Fibroblast of skin of right quadriceps (primary cell): ENCODE measurements at places on chromosomes 5 and 9.
A peak's percentile ranks its signal among the peaks of the same experiment; 100 is the strongest.

DNA sequence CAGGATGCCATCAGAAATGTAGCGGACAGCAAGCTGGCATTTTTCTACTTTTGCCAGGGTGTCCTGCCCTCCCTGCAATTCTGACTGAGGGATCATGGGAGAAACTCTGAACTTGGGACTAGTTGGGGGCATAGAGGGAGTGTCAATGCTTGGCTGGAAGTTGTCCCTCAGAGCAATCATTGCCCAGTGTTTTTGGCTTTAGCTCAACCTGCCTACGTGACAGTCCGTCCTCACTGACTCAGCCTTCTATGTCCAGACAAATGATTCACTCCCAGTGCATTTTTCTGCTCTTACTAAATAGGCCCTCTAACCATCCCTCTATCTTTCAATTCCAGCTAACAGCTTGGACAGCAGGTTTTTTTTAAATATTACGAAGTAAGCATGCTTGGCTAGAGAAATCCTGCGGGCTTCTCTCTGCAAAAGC is 627.4 kb downstream of the TLR4 start:
- peak; percentile 39 for DNase-seq

GRCh38 chr5:81830596-81830995 is 79.7 kb upstream of the SSBP2 start:
- DNase-seq, result no peak

DNA sequence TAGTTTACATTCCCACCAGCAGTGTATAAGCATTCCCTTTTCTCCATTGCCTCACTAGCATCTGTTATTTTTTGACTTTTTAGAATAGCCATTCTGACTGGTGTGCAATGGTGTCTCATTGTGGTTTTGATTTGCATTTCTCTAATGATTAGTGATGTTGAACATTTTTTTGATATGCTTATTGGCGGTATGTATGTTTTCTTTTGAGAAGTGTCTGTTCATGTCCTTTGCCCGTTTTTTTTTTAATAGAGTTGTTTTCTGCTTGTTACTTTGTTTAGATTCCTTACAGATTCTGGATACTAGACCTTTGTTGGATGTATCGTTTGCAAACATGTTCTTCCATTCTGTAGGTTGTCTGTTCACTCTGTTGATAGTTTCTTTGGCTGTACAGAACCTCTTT is 25.3 kb downstream of the NIPBL start:
- no peak for DNase-seq

GRCh38 chr5:154850255-154851062 is at the start of gene FAXDC2:
Gene FAXDC2 (minus strand): TSS chr5:154850603. CDS start chr5:154838178, 12,425 bp downstream.
- DNase-seq, result peak; percentile 76

GRCh38 chr9:18928711-18929110 is 104.3 kb downstream of the SAXO1 start:
- DNase-seq, result peak; percentile 38

DNA sequence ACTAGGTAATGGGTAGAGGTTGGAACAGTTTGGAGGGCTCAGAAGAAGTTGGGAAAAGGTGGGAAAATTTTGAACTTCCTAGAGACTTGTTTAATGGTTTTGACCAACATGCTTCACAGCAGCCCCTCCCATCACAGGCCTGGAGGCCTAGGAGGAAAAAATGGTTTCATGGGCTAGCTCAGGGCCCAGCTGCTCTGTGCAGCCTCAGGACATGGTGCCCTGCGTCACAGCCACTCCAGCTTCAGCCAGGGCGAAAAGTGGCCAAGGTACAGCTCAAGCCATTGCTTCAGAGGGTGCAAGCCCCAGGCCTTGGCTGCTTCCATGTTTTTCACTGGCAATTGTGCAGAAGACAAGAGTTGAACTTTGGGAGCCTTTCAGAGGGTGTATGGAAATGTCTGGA is 453.7 kb downstream of the LRRC70 start:
- no peak for DNase-seq

GRCh38 chr5:56543441-56544388 is 271.6 kb upstream of the MAP3K1 start:
- peak; percentile 94 for DNase-seq

- no peak for DNase-seq
These were observed 2180.4 kb upstream of the WWC1 start for GRCh38 chr5:166111021-166111420.

DNA sequence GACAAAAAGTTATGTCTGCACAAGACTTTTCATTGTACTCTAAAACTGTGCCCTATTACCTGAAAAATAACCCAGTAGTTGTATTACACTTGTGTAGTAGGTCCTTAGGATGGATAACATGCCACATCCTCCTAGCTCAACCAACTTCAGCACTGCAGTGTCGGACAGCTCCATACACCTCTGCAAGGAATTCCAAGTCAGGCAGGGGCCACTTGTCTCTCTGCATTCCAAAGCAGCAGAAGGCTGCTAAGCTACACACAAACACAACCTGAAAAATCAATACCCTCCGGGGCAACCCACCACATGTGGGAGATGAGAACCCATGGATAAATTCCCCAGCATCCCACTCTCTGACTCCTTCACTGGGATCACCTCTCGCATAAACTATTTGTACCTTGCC is 50.2 kb downstream of the MED10 start:
- DNase-seq, result peak; percentile 19

GRCh38 chr9:37471942-37472684 is 6.9 kb upstream of the ZBTB5 start:
- DNase-seq, result peak; percentile 99

DNA sequence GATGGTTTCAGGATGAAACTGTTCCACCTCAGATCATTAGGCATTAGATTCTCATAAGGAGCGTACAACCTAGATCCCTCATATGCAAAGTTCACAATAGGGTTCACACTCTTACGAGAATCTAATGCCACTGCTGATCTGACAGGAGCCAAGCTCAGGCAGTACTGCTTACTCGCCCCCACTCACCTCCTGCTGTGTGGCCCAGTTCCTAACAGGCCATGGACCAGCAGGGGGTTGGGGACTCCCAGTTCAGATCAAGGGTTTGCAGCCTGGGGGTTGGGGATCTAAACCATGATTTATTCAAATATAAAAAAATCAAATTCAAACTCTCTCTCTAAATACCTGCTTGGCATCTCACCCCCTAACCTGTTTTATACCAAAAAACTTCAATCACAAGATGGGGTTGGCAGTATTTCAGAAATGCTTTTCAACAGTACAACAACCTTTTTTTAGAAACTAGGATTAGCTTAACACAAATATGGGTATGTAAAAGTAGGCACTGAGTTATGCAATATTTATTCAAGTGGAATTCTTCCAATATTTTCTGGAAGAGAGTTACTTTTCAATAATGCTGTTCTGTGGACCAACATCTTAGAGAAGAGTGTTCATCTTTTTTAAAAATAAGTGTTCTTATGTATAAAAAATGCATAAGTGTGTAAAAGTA is 30.1 kb upstream of the SLC12A2 start:
- peak; percentile 39 for DNase-seq

- DNase-seq, result no peak
These were observed 20.7 kb upstream of the TRIM36 start for GRCh38 chr5:115190388-115190787.

GRCh38 chr5:135745897-135746500 is 88.5 kb upstream of the SLC25A48 start:
- DNase-seq, result no peak

DNA sequence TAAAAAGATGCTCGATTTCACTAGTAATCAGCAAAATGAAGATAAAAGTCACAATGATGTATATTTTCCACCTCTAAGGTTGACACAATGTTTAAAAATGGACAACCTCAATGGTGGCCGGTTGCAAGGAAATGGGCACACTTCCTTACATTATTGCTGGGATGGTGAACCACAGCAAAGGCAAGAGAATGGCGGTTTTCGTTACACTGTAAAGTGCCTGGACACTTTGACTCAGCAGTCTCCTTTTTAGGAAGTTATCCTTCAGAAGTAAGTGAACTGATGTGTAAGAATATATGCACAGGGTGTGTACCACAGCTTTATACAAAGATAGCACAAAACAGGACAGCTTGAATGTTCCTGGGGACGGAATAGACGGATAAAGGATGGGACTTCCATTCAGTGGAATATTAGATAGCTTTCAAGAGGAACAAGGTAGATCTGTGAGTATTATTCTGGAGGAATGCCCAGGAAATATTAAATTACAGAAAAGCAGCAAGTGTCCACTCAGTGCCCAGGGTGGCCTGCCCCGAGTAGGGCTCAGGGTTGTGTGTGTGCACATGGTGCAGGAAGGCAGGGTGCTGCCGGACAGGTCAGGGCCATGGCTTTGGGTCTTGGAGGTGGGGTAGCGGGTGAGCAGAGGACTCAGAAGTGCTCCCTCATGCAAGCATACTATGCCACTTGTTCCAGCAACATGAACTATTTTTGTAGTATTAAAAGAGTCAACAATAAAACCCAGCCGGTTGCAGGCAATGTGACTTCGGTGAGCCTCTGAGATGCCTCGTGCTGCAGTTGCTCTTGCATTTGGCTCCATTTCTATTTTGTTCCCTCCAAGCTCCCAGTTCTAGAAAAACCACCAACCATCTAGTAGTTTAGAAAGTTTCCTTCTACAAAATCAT is 24.5 kb downstream of the GADD45G start:
- no peak for DNase-seq

DNA sequence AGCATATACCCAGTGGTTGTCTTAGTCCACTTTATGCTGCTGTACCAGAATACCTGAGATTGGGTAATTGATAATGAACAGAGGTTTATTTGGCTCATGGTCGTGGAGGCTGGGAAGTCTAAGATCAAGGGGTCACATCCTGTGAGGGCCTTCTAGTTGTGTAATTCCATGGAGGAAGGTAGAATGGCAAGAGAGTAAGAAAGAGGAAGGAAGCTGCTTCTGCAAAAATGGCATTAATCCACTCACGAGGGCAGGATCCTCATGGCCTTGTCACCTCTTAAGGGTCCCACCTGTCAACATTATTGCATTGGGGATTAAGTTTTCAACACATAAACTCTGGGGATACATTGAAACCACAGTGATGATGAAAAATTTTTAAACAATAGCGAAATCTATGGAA is 17.0 kb downstream of the BTNL8 start:
- no peak for DNase-seq

DNA sequence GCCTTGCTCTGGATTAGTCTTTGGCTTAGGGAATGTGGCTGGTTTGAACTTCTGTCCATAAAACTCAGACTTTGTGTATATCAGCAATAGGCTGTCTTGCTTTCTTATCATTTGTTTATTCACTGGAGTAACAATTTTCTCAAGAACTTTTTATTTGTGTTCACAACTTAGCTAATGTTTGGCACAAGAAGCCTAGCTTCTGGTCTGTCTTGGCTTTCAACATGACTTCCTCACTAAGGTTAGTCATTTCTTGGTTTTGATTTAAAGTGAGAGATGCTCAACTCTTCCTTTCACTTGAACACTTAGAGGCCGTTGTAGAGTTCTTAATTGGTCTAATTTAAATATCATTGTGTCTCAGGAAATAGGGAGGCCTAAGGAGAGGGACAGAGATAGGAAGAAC is 4.9 kb downstream of the FBXO38 start:
- no peak for DNase-seq

GRCh38 chr5:99771296-99771695 is 763.9 kb upstream of the FAM174A start:
- DNase-seq, result no peak

- no peak for DNase-seq
These were observed 197.2 kb downstream of the GADD45G start for GRCh38 chr9:89801742-89802670.

- peak; percentile 76 for DNase-seq
These were observed 251.6 kb upstream of the HAPLN1 start for GRCh38 chr5:83972236-83972635.

GRCh38 chr5:169085636-169086035 is 215.3 kb downstream of the SLIT3 start:
- peak; percentile 33 for DNase-seq

- DNase-seq, result no peak
These were observed 127.5 kb upstream of the RETREG1 start for GRCh38 chr5:16744164-16744880.

- DNase-seq, result no peak
These were observed 3.4 kb downstream of the NPM1 start for GRCh38 chr5:171390883-171391677.
